ENCODE measurements at places on chromosomes 5 and 9.

DNA sequence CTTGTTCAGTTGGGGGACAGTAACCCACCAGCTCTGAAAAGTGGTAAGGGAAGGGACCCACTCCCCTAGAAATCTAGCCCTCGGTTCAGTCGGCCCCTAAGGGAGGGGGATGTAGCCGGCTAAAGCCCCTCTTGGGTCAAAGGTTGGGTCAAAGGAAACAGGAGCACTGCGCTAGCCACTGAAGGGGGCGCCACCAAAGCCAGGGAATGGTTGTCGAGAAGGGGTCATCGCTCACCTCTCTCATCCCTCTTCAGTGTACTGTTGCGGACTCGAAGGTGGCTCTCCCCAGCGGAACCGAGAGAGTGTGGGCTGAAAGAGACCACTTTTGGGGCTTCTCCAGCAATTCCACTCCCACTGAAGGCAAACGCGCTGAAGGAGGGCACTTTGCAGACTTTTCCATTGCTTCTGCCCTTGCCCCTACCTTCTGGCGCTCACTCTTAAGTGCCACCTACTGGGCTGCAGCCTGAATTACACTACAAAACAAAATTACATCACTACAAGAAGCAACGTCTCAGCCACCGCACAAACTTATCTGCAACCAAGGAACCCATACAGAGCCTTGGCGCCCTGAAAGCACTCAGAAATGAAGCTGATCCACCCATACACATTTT, 396.9 kb downstream of the PDE4D start:
- peak; percentile 16 for DNase-seq

- peak; percentile 75 for DNase-seq
Observed at GRCh38 chr9:125558453-125559092, 148.4 kb downstream of the MAPKAP1 start.

DNA sequence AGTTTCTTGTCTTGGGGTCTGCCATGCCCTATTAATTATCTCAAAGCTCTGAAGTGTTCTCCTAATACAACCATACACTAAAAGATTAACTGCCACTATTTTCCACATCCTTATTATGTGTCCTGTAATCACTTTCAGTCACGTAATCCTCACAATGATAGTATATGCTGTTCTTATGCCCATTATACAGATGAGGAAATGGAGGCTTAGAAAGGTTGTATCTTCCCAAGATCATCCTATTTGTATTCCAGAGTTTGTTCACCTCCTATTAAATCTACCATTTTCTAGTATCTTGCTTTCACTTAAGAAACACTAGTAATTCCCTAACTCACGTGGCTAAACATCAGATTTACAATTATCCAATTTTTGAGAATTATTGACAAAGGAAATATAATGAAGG, 2.9 kb upstream of the ARHGEF28 start:
- DNase-seq, result no peak

GRCh38 chr5:345404-346195, 24.1 kb downstream of the AHRR start:
- peak; percentile 54 for DNase-seq

DNA sequence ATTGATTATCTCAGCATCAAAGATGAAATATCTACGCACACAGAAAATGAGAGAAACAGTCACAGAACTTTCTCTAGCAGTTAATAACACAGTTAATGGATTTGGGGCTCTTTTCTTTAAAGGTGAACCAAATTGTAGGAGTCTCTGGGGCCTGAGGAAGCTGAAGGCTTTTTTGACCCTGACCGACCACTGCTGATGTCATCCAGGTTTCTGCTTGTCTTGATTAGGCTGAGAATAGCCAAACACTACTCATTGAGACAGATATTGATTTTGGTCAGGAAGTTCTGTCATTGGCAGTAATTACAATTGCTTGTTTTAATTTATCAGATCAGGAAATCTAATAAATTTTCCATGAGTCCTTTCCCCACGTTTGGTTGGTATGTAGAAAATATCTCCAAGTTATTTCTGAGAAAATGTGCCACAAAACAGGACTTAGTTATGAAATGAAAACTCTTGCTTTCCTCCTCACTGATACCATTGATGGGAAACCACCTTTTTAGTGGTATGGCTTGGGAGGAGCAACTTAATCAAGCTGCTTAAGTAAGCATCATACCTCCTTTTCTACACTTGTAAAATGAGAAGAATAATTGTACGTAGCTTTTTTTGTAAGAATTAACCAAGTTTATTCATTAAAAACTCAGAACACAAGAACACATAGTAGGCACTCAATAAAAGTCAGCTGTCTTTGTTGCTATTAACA, 19.7 kb downstream of the CARTPT start:
- no peak for DNase-seq

DNA sequence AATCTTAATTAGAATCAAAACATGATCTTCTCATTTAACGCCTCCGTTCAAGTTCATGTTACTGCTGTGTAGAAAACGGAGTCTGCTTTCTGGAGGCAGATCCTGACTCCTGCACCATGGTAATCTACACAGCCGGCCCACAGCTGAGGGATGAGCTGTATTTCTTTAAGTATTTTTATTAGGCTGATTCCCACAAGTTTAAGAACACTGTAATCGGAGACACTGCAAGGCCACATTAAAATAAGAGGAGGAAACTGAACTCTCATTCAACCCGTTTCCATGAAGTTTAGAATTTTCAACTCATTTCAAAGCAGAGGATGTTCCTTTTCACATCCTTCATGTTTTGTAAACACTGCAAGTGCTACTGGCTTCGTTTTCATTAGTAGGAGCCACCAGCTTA, 372.2 kb downstream of the NFIB start:
- peak; percentile 22 for DNase-seq

- DNase-seq, result peak; percentile 35
Observed at GRCh38 chr9:137723783-137724445, 105.1 kb downstream of the EHMT1 start.
